ENCODE measurements at places on chromosomes 5 and 9.

DNA sequence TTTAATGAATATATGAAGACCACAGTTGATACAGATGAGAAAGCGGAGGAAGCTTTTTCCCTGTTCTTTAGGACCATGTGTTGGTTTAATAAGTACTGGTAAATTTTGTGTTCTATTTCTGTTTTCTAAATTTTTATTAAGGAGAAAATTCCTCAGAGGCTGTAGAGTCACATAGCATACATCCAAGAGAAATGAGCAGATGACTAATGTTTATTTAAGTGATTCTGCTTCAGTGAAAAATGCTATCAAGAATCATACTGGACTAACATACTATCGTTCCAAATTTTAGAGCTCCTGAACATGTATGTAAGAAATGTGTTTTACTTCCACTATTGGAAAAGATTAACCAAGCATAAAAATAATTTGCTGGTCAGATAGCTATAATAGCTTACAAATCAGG lies 115.0 kb downstream of the KIAA1958 start:
- no peak for DNase-seq

- DNase-seq = no peak
These were observed 53.0 kb downstream of the TEK start for GRCh38 chr9:27162045-27162444.

DNA sequence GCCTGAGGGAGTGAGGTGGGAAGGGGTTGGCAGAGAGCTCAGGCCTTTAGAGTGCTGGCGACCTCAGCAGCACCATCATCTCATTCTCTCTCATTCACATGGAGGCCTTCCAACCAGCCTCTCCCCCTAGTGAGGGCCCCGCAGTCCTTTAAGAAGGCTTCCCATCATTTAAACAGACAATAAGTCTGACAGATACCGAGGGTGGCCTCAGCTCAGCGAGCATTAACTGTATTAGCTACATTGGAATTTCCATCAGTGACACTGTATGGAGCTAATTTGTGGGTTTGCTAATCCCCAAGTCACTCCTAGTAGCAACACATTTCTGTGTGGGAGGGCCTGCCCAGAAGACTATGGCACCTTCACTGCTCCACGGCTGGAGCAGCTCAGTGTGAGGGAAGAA lies 75.8 kb downstream of the INSYN2B start:
- DNase-seq = no peak

DNA sequence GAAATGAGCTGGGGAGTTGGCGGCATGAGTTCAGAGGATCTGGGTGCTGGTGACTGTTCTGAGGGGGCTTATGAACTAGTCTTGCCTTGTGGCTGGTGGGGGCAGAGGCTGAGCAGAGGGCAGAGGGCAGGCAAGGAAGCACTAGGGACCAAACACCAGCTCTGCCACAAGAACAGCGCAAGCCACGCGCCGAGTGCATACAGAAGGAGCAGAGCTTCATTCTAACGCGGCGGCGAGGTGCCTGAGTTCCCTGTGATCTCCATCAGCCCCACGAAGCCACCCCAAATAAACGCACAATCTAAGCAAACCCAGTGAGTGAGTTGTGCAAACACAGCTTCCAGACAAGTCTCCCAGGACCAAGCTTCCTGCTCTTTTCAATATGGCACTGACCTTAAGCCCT lies 110.6 kb upstream of the ALDH1B1 start:
- DNase-seq = no peak

- DNase-seq = no peak
These were observed 72.6 kb downstream of the MVB12B start for GRCh38 chr9:126399251-126399650.

GRCh38 chr9:4020038-4020754 lies 279.7 kb downstream of the GLIS3 start:
- no peak for DNase-seq

- DNase-seq = no peak
These were observed 6.8 kb upstream of the FCHSD1 start for GRCh38 chr5:141657937-141658545.

DNA sequence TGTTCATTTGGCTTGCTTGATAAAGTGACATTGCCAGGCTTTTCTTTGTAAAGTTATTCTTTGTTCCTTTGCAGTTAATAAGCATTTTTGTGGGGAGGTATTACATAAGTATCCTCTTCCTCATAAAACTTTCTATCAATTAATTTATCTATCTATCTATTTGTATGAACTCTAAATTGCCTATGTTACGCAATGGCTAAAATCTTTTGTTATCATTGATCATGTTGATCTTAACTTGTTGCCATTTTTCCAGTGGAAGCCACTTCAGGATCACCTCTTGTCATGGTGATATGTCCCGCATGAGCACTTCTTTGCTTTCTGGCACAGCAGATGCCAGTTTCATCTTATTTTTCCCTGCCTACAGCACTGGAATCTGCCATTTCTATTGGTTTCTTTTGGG lies 436.7 kb upstream of the KIF2A start:
- no peak for DNase-seq

- peak; percentile 43 for DNase-seq
These were observed 58.4 kb downstream of the ARHGEF37 start for GRCh38 chr5:149639737-149640136.

DNA sequence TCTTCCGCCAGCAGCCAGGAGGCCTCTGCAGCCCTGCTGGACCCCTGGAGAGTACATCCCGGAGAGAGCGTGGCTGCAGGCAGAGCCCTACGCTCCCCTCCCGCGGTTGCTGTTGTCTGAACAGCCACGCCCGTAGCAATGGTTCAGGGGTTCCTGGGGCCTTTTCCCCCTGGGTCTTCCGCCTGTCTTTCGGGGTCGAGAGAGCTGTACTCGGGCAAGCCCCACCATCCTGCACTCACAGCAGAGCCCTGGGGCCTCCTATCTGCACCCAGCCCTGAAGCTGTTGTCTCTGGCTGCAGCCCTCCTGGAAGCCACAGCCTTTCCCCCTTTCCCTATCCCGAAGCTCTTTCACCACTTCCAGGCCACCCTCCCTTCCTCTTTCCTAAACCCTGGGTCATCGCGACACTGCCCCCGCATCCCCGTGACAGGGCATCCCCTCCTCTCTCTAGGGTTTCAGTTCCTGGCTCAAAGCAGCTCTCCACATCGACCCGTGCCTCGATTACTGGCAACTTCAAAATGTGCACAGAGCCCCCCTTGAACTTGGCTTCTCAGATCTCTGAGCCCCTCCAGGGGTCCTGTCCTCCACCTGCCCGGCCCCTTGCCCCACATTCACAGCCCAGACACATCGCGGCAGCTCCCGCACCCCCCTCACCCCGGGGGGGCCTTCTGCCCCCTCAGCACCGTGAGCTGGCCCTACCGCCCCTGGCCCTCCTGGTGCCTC lies 43.9 kb upstream of the CEP72 start:
- DNase-seq = no peak

DNA sequence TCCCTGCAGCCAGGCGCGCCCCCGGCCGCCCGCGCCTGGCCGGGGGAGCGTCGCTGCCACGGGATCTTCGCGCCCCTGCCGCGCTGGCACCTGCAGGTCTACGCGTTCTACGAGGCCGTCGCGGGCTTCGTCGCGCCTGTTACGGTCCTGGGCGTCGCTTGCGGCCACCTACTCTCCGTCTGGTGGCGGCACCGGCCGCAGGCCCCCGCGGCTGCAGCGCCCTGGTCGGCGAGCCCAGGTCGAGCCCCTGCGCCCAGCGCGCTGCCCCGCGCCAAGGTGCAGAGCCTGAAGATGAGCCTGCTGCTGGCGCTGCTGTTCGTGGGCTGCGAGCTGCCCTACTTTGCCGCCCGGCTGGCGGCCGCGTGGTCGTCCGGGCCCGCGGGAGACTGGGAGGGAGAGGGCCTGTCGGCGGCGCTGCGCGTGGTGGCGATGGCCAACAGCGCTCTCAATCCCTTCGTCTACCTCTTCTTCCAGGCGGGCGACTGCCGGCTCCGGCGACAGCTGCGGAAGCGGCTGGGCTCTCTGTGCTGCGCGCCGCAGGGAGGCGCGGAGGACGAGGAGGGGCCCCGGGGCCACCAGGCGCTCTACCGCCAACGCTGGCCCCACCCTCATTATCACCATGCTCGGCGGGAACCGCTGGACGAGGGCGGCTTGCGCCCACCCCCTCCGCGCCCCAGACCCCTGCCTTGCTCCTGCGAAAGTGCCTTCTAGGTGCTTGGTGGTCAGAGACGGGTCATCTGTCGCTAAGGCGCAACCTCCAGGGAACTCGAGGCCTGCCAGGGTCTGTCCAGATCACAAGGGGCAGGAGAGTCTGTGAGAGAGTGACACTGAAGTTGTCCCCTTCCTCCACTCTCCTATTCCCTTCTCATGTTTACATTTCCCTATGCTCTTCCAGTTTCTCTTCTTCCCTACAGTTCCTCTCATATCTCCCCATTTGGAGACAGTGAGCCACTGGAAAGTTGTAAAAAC lies 1.3 kb downstream of the GPR150 start:
- DNase-seq = no peak

DNA sequence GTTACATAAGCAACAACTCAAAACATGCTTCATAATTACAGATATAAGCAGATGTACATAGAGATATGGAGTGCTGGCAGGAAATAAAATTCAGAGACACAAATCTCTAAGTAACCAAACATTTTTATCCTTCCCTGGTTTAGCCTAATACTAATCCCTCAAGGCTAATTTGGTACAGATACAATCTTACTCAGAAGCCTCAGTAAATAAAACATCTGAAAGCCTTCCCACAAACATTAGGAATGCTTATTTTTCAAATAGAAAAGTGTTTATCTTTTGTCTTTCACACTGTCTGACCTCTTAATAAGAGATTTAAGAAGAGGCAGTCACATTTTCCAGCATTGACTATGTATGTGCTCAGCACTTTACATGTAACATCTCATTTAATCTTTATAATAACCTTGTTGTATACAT lies 399.4 kb downstream of the ARRDC3 start:
- no peak for DNase-seq

DNA sequence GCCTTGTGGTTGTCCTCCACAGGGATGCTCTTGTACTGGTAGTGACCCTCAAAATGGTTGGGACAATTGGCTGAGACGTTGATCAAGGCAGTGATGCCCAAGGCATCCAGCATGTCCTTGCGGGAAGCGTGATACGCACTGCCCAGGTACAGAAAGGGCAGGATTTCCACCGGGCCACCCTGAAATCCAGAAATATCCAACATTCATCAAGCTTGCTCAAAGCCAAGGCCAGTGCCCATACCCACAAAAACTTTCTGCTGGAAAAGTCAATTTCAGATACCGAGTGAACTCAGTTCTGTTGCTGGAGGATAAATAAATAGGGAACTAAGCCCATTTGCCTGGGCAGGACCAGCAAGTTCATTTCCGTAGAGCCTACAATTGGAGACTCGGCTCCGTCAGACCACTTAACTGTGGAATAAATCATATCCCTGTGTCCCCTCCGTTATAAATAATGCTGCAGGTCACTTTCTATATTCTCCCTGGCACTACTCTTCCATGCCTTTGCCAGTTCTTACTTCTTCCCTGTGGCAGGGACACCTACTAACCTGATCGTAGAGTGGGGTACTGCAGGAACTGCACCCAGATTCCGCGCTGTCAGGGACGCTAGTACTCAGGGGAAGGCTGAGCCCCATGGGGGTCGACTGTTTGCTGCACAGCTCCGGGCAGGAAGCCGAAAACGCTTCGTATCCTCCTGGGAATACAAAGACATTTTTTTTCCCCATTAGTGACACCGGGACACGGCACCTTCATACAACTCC lies 1.2 kb downstream of the DUSP1 start:
- peak; percentile 42 for DNase-seq

GRCh38 chr9:104429031-104429546 lies 75.0 kb upstream of the OR13F1 start:
- DNase-seq = no peak

- no peak for DNase-seq
These were observed 125.9 kb downstream of the GADD45G start for GRCh38 chr9:89730715-89731114.

GRCh38 chr5:6338135-6338534 lies 40.2 kb downstream of the MED10 start:
- no peak for DNase-seq

DNA sequence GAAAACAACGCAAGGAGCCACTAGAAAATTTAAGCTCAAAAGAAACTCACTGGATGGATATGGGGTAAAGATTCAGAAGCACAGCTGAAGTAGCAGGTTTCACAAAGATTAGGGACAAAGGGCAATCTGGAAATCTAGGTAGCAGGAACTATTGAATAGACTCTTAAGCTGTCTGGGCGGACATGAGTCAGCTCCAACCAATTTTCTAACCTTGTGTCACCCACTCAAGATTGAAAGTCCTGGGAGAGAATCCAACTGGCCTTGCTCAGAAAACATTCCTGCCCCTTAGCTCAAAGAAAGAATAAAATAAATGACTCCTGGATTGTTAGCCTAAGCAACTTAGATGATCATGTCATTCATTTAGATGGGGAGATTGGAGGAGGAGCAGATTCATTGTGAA lies 69.2 kb downstream of the STK32A start:
- DNase-seq = peak; percentile 7

- DNase-seq = no peak
These were observed 208.5 kb upstream of the TRPM3 start for GRCh38 chr9:71329873-71330272.

GRCh38 chr5:133327946-133328401 lies 276.2 kb downstream of the HSPA4 start:
- DNase-seq = no peak

DNA sequence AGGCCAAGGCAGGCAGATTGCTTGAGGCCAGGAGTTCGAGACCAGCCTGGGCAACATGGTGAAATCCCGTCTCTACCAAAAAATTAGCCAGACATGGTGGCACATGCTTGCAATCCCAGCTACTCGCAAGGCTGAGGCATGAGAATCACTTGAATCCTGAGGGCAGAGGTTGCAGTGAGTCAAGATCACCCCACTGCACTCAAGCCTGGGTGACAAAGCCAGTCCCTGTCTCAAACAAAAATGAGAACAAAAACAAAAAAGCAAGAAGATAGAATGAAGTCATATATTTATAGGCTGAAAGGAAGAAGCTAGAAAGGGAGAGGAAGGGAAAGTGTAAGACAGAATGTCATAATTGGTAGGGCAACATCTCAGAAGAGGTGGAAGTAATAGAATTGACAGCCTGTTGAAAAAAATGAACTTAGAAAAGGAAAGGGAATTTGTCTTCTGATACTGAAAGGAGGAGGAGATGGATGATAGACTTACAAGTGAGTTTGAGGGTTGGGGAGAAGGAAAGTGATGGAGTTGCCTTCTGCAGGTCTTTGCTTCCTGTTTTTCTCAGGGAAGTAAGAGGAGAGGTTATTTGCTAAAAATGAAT lies 32.2 kb downstream of the CARD6 start:
- DNase-seq = no peak

DNA sequence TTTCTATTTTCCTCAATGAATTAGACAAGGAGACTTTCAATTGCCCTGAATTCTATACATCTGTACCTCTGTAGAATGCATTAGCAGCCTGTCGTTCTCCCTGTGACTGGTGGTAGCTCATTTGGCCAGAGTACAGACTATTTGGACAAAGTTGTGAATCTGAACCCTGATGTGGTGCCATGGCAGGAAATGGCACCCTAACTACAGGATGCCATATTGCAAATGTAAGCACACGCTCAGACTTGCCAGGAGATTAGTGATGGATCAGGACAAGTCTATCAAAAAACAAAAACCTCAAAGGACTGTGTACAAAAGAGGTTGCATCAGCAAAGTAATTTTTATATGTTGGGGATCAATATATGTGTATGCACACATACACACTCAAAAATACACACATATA lies 58.3 kb downstream of the SVEP1 start:
- DNase-seq = peak; percentile 27
